ENCODE measurements at places on chromosomes 1 and 21.

DNA sequence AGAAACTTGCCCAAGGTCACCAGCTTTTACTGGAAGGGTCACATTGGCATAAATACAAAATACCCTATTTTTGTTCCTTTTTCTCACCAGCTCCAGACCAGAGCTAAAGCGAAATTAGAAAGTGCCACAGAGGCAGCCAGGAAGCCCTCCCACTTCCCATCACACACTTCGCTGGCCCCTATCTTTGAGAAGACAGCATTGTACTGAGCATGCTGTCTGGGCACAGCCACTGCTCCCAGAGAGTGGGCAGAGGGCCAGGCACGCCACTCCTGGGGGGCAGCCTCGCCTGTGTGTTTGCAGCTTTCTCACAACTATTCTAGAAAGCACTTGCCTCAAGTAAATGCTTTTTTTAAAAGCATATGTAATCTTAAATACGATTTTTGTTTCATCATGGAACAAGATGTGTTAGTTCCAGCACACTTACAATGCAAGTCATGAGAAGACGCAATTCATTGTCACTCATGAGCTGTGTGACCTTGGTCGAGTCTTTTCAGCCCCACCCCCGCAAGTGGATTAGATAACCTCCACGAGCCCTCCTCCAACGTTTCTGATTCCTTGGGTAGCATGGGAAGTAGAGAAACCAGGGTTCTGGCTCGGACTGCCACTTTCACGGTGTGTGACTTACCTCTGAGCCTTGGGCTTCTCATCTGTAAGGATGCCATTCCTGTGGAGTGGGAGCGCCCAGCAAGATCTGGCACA is 25.7 kb upstream of the EPHA8 start:
- no peak for DNase-seq

GRCh38 chr1:231679109-231679508 is 52.5 kb downstream of the DISC1 start:
- DNase-seq, result no peak

DNA sequence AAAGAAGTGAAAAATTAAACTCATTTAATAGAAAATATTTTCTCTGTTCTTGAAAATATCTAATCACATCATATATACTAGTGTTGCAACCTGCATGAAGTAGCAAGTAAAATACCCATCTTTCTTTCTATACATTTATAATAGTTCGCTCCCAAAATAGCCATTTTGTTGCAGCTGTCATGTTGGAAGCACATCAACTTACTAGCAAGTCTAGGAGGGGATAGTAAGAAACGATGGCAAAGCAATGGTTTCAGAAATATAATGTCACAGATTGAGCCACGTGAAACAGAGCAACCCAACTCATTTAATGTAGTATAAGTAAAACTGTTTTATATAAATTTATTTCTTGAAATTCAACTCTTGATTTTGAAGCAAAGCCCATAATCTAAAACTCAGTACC is 521.8 kb downstream of the LRRIQ3 start:
- no peak for DNase-seq

DNA sequence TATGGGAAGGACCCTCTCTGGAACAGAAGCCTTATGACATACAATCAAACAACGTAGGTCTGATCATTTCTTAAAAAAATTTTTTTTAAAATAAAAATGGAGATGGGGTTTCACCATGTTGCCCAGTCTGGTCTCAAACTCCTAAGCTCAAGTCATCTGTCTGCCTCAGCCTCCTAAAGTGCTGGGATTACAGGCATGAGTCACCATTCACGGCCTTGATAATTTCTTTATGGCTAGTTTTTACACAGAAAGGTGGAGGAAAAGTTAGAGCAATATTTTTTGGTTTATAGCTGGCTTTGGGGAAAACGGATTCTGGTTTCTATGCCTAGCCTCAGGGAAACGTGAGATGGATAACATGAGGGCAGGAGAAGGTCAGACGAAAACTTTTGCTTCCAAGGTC is 70.0 kb upstream of the B3GALT5 start:
- no peak for DNase-seq

GRCh38 chr1:212355230-212355969 is 59.3 kb downstream of the PACC1 start:
- DNase-seq, result no peak

DNA sequence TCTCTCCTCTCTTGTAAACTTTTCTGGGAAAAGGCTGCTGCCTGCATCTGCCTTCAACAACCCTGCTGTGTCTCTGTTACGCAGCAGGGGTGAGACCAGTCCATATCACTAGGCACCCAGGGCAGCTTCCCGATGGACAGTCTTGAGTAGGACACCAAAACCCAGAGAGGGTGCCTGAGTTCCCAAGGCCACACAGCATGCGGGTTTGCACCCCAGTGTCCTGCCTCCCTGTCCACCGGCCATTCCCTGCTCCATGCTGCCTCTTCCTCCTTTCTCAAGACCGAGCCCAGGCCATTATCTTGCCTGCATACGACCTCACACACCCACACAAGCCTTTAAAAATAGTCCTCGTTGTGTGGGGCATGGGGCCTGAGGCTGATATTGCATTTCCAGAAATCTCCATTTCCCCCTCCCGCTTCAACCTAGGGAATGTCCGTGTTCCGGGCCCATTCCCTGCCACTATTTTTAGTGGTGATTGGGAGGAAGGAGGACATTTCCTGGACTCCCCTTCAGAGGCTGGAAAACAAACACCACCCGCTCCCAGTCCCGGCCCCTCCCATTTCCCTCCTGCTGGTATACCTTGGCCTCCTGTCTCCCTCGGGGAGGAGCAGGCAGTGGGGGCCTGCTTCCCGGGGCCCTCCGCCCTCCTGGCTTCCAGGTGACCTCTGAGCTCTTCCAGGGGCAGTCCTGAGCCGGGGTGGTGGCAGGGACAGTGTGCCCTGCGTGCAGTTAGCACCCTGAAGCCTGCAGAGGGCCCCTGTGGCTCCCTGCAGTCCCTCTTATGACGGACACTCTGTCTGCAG is 132.4 kb upstream of the TMEM51 start:
- DNase-seq, result no peak

DNA sequence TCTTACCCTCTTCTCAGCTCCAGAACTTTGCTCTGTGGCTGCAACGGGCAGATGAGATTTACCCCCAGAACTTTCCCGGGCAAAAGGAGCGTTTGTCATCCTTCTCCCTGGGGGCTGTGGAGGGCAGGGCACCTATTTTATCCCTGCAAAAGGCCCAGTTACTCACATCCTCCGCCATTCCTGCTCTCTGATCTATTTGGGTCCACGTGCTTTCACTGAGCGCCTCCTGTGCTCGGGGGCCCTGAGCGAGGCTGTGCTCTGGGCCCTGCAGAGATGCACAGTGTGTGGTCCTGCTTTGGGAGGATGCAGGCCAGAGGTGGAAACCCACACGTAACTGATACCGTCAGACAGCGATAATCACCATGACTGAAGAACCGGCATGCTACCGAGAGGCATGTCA is 2.4 kb upstream of the CSMD2 start:
- DNase-seq, result no peak

All from GM04504 (cell line).